GM13976 (cell line): ENCODE measurements at places on chromosomes 6 and 20.

DNA sequence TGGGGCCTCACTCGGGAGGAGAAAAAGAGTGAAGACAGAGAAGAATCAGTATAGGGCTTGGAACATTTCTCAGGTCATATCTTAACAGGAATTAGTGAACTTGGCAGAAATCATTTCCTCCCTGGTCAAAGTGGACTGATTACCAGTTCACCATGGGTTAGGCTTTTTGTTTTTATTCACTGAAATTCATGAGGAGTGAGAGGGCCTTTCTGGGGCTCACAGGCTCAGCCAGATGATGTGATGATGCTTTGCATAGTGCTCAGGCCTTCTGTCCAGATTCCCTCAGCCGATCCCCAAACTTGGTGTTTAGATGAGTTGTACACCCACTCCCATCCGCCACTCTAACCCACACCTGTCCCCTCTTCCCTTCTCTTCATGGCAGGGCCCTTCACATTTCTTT is 32.5 kb downstream of the SRSF3 start:
- no peak for DNase-seq

DNA sequence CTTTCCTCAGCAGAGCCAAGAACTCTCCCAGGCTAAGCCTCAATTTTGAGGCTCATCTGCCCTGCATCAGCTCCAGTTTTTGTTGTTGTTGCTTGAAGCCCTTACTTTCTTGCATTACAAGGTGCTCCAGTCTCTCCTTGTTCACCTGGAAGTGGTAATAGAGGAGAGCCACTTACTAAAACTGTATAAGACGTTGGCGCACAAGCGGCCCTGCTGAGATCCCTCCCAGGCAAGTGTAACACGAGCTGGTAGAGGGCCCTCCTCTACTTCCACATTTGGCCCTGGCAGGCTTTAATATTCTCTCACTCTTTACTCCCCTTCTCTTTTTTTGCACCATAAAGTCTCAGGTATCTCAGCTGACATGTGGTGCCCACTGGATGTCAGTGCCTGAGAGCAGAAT is 19.5 kb downstream of the GCM2 start:
- DNase-seq: no peak

- peak; percentile 99 for DNase-seq
These were observed 89.7 kb upstream of the EPB41L1 start for GRCh38 chr20:36064658-36065426.

- DNase-seq: no peak
These were observed 443.8 kb downstream of the TENT5A start for GRCh38 chr6:81308577-81309279.

- DNase-seq: no peak
These were observed 59.3 kb downstream of the BTBD3 start for GRCh38 chr20:11976966-11977365.

GRCh38 chr20:3783511-3784195 is 2.4 kb upstream of the SPEF1 start:
- DNase-seq: no peak

DNA sequence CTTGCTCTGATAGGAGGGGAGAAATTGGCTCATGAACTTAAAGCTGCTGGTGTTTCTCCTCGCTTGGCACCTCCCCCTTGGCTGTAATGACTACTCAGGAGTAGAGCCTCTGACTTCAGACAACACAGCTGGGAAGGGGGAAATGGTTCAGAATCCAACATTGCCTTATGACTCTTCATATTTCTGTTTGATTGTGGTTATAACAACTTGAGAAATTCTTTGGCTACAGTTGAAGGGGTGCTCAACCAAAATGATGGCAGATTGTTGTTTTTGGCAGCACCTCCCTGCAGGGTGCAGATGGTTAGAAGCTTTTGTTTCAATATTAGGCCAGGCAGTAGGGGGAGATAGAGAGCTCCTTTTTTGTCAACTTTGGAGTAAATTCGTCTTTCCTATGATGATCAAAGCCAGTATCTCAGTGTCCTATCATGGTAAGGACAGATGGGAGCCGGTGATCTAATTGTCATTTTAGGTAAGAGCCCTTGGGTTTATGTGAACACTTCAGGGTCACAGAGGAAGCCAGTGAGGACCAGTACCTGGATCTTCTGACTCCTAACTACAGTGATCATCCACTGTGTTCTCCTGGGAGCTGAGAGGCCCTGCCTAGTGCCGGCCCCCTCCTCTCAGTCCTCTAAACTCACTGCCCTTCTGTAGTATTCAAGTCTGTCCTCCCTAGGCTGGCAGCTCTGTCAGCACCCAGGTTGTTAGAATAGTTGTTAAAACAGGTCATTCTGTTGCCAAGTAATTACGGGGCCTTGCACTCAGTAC is 39.9 kb downstream of the RPRD1B start:
- DNase-seq: peak; percentile 49

DNA sequence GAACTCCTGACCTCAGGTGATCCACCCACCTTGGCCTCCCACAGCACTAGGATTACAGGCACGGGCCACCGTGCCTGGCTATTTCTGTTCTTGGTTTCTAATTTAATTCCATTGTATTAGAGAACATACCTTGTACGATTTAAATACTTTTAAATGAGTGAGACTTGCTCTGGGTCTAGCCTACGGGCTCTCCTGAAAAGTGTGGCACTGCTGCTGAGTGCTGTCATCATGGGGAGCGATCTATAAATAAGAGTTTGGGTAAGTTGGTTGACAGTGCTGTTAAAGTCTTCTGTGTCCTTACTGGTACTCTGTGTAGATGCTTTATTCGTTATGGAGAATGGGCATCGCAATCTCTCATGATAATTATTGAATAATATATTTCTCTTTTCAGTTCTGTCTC is 35.0 kb upstream of the BHLHE23 start:
- DNase-seq: no peak

GRCh38 chr6:30877419-30878262 is 6.7 kb upstream of the DDR1 start:
- DNase-seq: peak; percentile 77

DNA sequence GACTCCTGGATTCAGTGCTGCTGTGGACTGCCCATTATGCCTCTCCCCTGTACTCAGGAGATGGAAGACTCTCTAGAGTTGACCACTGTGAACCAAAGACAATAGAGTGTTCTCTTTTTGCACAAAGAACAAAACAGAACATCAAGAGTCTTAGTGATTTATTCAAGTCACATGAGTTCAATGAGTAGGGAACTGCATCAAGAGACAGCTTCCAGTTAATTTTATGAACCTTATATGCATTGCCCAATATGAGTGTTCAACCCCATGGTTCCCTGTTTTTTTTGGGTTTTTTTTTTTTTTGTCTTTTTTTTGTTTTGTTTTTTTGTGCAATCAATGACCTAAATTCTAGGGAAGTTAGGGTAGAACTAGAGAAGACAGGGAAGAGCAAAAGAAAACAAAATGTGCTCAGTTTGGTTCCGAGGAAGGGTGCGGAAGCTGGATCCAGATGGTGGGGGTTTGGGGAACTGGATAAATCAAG is 224.3 kb downstream of the MAFB start:
- no peak for DNase-seq

- DNase-seq: no peak
These were observed at the start of gene EYA2 for GRCh38 chr20:46894579-46894958. EYA2 (plus strand) TSS chr20:46894843; CDS start chr20:46990011, 95,168 bp downstream.

- no peak for DNase-seq
These were observed 120.8 kb upstream of the SSTR4 start for GRCh38 chr20:22914291-22914690.

DNA sequence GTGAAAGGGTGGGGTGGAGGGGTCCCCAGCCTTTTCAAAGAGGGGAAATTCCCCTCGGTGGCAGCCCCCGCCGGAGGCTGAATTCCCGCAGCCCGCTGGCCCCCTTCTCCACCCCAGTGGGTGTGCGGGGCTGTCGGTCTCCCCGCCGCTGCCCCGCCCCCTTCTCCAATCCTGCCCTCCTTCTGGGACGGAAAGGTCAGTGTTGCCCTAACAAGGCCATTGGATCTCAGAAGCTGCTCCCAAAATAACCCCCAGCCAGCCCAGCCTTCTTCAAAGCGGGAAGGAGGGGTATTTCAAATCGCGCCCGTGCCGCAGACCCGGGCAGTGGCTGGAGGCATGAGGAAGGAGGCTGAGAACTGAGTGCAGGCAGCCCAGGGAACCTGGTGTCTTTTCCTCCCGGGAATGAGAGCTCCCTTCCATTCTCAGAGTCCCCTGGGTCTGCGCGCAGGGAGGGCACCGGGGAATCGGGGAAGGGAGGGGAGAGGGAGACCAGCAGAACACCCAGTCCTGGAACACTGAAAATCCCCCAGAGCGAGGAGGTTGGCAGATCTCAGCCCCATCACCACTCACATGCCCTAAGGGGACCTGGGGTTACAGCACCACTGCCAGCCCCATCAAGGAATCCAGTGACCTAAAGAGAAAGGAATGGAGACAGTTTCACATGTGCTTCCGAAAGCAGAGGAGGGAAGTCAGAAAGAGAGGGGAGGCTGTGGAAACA is at the start of gene JPH2:
JPH2 (minus strand) TSS at position 135 of the 718 bp plus-strand sequence. CDS start 483 bp downstream, outside the sequence.
- no peak for DNase-seq

DNA sequence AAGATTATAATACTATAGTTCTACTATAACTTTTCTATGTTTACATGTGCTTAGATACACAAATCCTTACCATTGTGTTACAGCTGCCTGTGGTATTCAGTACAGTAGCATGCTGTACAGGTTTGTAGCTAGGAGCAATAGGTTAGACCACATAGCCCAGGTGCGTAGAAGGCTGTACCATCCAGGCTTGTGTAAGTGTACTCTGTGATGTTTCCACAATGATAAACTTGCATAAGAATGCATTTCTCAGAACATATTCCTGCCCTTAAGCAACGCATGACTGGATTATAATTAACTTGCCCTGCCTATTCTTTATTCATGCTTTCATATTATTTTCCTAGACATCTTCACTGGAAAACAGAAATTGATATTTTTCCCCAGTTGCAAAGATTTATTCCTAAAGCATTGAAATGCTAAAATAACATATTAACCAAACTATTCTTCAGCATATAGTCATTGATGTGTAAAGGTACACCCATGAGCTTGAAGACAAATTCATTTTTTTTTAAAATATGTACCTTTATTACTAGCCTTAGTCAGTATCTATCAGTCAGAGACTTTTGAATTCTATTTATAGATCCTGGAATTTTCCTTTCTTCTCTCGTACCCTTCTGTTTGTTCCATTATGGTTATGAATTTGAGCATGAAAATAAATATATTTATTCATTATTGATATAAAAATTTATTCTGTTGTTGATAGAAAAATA is 7.2 kb upstream of the CTAGE9 start:
- no peak for DNase-seq

DNA sequence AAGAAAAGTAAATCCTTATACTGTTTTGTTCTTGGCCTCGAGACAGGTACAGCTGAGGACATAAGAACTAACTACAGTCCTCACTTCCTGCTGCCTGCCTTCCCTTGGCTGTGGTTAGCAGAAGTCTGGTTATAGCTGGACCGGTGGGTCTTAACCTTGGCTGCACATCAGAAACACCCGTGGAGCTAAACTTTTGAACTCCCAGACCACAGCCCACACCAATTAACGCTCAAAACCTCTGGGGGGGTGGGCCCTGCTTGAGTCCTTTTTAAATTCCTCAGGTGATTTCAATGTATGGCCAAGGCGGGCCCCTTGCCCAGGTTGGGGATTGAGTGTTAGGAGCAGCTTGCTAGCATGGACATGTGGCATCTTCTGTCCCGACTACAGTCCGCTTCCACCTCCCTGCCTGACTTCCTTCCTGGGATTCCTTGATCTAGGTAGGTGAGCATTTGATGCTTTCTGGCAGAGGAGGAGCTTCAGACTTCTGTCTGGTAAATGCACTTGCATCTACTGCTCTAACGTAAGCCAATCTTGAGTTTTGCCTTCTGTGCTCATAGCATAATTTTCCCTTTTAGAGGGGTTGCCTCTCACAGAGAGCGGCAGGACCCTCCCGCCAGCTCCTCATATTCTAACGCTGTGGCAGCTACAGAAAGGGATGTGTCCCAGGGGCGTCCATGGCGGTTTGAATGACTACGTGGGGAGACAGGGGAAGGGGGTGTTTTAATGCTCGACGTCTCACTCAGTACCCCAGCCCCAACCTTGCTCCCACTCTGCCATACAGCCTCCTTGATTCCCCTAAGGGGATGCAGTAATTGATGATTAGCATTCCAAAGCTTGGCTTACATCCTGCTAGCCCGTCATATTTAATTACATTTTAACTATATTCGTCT is 390.1 kb downstream of the ZFAND3 start:
- no peak for DNase-seq

DNA sequence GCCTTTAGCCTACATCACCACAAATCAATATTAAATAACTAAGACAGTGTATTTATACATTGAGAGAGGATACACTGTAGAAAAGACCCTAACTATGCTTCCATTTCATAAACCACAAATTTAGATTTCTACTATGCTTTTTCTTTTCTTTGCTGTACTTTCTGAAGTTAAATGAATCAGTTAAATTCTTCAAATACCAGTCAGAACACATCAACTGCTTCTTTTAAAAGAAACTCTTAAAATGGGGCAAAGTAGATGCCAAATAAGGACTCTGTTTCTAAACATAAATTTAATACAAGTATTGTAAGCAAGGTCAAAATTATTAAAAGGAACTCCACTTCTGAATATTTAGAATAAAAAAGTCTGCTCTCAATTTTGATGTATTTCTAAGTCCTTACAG is 76.9 kb downstream of the GMDS start:
- no peak for DNase-seq

DNA sequence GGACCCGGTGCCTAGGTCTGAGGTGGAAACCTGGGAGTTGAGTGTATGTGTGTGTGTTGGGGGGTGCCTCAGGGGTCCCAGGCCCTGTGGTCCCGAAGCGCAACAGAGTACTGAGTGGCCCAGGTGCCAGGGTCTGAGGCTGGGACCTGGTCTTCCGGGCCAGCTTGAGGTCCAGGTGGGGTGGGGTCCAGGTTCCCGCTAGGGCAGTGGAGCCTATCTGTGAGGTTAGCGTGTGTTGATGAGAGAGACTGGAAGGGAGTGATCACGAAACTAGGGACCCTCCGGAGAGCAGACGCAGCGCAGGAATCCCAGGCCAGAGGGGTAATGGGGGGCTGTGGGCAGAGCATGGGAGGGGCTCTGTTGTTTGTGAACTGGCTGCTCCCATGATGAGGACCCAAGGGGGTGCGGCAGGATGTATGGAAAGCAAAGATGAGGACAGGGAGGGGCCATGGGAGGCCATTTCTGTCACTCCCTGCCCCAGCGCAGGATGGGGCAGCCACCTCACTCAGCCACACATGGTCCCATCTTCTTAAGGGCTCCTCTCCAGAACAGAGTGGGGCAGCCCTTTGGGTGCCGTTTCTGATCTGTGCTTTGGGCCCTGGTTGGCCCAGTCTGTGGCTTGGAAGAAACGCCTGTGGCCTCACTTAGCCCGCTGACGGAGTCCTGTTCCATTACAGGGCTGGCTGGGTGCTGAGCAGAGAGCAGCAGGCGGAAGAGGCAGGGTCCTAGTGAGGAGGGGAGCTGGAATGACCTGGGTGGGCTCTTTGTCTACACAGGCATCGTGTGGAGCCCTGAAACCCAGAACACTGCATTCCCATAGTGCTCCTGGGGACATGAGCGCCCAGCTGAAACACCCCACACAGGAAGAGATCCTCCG is 872 bp downstream of the HSPA12B start:
- DNase-seq: no peak

DNA sequence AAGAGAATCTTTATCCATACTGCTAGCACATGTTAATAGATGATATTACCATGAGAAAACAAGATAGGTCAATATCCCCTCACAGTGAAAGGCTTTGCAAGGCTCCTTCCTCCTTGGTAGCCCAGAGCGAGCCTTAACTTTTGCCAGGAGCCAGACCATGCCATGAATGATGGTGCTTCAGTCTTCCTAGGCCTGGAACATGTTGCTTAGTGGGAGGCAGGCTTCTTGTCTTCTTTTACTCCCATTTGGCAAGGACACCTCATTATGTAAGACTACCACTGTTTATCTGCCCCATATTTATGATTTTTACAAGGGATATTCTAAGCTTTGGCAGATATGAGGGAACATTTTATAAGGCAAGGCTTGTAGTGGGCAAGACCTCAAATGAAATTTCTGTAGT is 90.8 kb downstream of the GJA1 start:
- DNase-seq: no peak

GRCh38 chr6:37492236-37492972 is 7.3 kb downstream of the CCDC167 start:
- no peak for DNase-seq
